ENCODE measurements at places on chromosomes 5 and 9. TPM values are rescaled to one million over a fixed set of nuclear protein-coding genes. Genes with fewer than 3 reads are reported as not detected.

ENTREP1 gene
- 0.62 TPM for total RNA-seq

SERF1B gene
- total RNA-seq, result 71.7 TPM

TGFBI gene
- total RNA-seq, result 1,751 TPM

ARL14EPL gene
- total RNA-seq, result not detected

ADAMTS13 gene
- 0.69 TPM for total RNA-seq

GPX3 gene
- 12.1 TPM for total RNA-seq

CCDC183 gene
- 0.74 TPM for total RNA-seq

NOXA1 gene
- total RNA-seq, result 1.5 TPM

PHYHD1 gene
- not detected for total RNA-seq

NMUR2 gene
- not detected for total RNA-seq

MEIKIN gene
- not detected for total RNA-seq

DEPDC1B gene
- total RNA-seq, result 17.4 TPM

PNPLA7 gene
- total RNA-seq, result 1.1 TPM

IL3 gene
- not detected for total RNA-seq

PARP8 gene
- 0.07 TPM for total RNA-seq

ARL15 gene
- 5.0 TPM for total RNA-seq

KCNV2 gene
- total RNA-seq, result not detected

ACO1 gene
- 27.5 TPM for total RNA-seq

F2RL1 gene
- 272 TPM for total RNA-seq

IL11RA gene
- total RNA-seq, result 8.3 TPM

OBP2B gene
- not detected for total RNA-seq

NRG2 gene
- total RNA-seq, result 1.3 TPM

CCDC69 gene
- 1.0 TPM for total RNA-seq

NPDC1 gene
- total RNA-seq, result 73.0 TPM

ABO gene
- total RNA-seq, result not detected

SLC6A3 gene
- 0.37 TPM for total RNA-seq

SLC22A4 gene
- 4.9 TPM for total RNA-seq

SYNPO gene
- total RNA-seq, result 17.5 TPM

FGF1 gene
- total RNA-seq, result 0.29 TPM

PCDHGA3 gene
- total RNA-seq, result not detected

AMBP gene
- 6.1 TPM for total RNA-seq

ENHO gene
- 2.9 TPM for total RNA-seq

LIFR gene
- 6.1 TPM for total RNA-seq

CCL27 gene
- total RNA-seq, result not detected

STING1 gene
- 0.89 TPM for total RNA-seq

GABBR2 gene
- 0.34 TPM for total RNA-seq

GPR150 gene
- total RNA-seq, result 0.15 TPM

SREK1 gene
- 33.7 TPM for total RNA-seq

Measured in A549 treated with ZK216348 at 1 μM for 4 hours (cell line).